Cerebellum (tissue), 4 donors: ENCODE measurements at places on chromosomes 11 and 22. TPM values are rescaled to one million over a fixed set of nuclear protein-coding genes. Genes with fewer than 3 reads are reported as not detected.

GRCh38 chr22:40300884-40301672 is 45.2 kb upstream of the ADSL start:
- DNase-seq, result no peak

GRCh38 chr11:44748606-44749005 is 21.8 kb downstream of the TSPAN18 start:
- DNase-seq, result no peak

GRCh38 chr11:92707665-92708064 is 261.8 kb upstream of the MTNR1B start:
- no peak for DNase-seq

GRCh38 chr11:15158351-15159015 is 43.8 kb downstream of the INSC start:
- DNase-seq, result no peak

Gene MOGAT2
- total RNA-seq, result 0.27 TPM
